HFF-Myc (cell line): ENCODE measurements at places on chromosomes 6 and 20.

GRCh38 chr20:2116170-2116940 lies 14.7 kb downstream of the STK35 start:
- DNase-seq = no peak

DNA sequence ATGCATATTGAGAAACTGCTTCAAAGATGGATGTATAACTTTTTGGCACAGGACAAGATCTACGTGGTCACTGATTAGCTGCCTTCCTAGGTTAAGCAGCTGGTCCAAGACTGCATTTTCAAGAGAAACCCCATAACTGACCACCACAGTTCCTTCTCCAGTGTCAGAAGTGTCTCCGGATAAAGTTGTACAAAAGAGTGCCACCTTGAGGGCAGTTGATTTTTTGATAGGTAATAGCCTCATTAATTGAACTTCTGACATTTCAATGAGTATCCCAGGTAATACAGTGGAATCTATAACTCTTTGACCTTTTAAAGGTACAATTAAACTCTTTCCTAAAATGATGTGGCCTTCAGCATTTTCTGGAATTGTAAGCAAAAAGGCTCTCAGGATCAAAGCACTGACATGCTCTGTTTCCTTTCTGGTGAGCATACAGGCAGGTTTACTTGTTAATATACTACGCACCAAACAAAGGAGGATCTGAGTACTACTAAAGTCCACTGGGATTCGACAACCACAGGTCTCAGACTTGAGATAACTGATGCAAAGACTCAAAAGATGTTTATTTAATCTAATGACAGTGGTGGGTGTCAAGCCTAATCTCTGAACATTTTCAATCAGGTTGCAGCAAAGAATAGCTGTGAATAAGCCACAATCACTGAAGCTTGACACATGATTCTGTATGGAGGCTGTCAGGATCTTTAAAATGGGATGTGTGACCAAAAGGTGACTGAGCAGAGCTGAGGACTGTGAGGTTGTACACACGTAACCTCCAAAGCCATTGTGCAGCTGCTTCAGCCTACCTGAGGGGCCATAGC lies 21.2 kb downstream of the MKKS start:
- DNase-seq = no peak

GRCh38 chr6:129292836-129293235 lies 409.9 kb downstream of the LAMA2 start:
- no peak for DNase-seq

DNA sequence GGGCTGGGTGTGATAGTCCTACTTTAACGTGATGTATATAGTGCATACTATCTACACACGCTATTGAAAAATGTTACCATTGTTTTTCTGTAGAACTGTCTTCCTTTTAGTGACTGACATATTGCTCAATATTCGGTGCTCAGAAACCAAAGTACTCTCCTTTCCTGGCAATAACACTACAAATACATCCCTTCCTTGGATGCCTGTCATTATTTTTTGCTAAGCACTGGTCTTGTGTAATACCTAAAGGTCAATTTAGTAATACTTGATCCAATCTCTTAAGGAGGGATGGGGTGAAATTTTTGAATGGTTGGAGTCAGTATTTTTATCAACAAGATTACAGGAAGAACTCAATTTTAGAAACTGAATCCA lies 23.9 kb downstream of the CNR1 start:
- no peak for DNase-seq

GRCh38 chr6:3520281-3521230 lies 63.7 kb upstream of the SLC22A23 start:
- no peak for DNase-seq

DNA sequence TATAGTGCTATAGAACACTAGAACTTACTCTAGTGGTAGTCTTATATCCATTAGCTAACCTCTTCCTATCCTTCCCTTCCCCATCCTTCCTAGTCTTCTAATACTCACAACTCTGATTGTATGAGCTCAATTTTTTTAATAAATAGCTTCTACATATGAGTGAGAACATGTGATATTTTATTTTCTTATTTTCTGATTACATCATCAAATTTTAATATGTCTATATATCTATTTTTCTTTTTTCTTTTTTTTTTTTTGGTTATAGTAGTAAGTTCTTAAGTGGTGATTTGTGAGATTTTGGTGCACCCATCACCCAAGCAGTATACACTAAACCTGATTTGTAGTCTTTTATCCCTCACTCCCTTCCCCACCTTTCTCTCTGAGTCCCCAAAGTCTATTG lies 112.5 kb downstream of the JAG1 start:
- no peak for DNase-seq

DNA sequence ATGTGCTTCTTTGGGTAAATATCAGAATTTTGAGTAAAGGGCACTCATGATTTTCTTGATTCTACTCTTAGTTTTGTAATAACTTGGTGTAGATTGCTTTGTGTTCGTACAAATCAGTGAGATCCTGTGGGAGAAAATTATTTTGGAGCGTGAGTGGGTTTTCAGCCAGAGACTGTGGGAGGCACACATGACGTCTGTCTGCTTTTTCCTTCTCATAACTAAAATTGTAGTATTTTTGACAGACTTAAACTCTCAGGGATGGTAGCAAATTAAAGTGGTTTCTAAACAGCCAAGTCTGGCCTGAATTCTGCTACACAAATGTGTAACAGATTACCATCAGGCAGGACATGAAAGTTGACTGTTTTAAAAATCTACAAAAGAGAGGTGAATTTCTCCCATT lies 222.6 kb downstream of the OTOR start:
- no peak for DNase-seq

- no peak for DNase-seq
Observed at GRCh38 chr6:70549327-70549726, 17.4 kb upstream of the SDHAF4 start.

GRCh38 chr20:17856837-17857605 lies 111.6 kb downstream of the SNX5 start:
- DNase-seq = no peak

DNA sequence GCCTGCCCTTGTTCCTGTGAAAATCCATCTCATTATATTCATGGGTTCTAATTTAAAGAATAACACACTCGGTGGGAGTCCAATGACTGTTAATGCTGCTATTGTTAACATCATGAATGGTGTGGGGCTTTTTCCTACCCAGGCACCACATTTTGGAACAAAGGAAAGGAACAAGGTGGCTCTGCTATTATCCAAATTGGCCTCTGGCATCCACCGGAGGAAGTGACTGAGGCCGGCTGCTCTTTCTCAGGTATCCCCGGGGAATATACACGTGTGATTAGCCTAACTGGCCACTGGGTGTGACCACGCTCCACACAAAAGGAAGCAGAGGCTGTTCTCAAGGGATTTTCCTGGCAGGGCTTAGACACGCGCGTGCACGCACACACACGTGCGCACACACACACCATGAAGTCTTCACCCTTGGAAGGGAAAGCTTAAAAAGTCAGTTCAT lies 601.2 kb upstream of the ARID1B start:
- DNase-seq = no peak

GRCh38 chr6:56491606-56492328 lies 150.9 kb downstream of the DST start:
- DNase-seq = no peak
